HAP-1 (cell line): ENCODE measurements at places on chromosomes 12 and 14.
A peak's percentile ranks its signal among the peaks of the same experiment; 100 is the strongest.

- DNase-seq, result no peak
These were observed 112.2 kb downstream of the SLC16A7 start for GRCh38 chr12:59708064-59708463.

GRCh38 chr12:53939141-53940108 is 794 bp downstream of the HOXC13 start:
- DNase-seq, result peak; percentile 65

DNA sequence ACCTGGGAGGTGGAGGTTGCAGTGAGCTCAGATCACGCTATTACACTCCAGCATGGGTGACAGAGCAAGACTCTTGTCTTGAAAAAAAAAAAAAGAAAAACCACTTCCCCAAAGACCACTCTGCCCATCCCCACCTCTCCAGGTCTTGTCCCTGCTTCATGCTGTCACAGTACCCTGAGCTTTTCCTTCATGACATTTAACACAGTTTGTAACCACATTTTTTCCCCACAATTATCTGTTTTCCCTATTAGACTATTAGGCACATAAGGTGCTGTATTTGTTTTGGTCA is 6.9 kb downstream of the HECTD1 start:
- no peak for DNase-seq

GRCh38 chr12:54134850-54135249 is 53.9 kb downstream of the SMUG1 start:
- DNase-seq, result no peak

DNA sequence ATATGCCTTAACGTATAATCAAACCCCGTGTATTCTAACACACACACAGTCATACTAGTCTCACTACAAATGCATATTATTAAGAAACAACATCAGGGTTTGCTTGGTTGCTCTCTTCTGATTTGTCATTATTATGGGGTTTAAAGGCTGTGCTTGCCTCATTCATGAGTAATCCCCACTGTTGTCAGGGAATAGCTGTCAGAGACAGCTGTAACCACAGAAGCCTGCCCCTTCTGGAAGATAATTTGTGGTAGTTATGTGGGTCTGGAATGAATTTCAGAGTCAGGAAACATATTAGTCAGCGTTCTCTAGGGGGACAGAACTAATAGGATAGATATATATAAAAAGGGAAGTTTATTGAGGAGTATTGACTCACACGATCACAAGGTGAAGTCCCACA is 456.9 kb upstream of the TMEM132C start:
- no peak for DNase-seq

GRCh38 chr14:83312511-83312910 is 1778.9 kb upstream of the SEL1L start:
- no peak for DNase-seq

DNA sequence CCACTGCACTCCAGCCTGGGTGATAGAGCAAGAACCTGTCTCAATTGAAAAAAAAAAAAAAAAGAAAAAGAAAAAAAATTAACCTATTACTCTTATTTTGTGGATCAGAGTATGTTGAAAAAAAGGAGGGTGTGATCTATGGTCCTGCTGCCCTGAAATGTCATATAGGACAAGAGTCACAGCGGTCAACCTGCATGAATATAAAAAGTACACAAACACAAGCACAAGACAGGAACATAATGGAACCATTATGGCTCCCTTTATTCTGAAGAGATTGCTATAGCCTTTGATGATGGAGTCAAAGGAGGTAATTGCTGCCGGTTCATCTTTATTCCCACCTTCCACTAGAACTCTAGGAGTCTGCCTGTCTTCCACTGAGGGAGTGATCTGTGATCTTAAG is 96.9 kb downstream of the NTN4 start:
- no peak for DNase-seq

DNA sequence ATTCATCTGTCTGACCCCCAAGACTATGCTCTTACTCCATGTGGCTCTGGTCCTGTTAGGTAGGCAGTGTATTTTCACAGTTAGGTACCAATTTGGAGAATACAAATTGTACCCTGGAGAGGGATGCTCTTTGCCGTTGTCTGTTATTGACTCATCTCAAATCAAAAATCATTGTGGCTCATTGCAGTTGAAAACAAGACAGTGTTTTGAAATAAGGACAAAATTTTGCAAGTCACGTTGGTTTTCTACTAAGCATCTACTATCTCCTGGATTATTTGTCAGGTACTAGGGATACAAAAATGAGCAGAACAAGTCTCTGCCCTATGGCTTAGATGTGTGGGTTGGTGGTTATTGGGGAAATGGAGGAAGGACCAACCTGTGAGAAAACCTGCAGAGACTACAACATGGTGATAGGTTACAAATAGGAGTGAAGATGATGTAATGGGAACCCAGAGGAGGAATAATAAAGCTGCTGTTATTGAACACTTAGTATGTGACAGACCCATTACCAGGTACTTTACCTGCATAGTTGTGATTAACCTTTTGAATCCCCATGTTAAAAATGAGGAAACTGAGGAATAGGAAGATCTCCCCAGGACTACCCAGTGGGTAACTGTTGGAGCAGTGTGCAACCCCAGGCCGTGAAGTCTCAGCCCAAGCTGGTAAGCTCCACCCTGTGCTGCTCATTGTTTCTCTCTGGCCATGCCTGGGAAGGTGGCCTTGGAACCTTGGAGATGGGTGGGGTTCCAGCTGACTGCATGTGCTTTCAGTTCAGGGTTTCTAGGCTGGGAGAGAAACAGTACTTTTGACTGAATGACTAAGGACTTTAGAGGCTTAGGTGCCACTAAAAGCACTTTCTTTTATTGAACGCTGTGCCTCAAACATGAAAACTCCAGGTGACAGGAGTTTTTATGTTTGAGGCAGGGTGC is 72.9 kb upstream of the SRSF5 start:
- DNase-seq, result peak; percentile 49

DNA sequence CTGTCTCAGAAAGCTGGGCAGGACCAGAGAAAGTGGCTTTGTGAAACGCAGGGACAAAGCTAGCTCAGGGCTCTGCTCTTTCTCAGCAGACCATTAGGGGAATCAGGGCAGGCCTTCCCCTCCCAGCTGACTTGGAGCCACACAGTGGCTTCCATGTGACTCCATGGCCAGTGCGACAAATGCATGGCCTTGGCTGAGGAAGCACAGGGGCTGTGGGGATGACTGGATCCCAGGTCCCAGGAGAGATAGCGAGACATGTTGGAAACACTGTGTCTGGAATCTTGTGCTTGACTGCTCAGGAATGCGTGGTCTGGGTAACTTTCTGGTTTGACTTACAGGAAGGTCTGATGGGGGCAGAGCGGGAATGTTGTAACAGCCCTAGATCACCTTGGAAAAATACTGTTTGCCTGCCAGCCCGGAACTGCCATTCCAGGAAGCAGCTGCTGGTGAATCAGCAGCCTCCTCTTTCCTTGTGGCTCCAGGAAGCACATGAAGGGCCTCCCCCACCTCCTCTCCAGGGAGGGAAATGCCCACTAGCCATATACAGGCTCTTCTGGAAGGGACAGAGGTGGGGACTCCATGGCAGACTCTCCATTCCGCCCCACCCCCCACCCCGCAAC is 133.5 kb upstream of the HIF1A start:
- no peak for DNase-seq

DNA sequence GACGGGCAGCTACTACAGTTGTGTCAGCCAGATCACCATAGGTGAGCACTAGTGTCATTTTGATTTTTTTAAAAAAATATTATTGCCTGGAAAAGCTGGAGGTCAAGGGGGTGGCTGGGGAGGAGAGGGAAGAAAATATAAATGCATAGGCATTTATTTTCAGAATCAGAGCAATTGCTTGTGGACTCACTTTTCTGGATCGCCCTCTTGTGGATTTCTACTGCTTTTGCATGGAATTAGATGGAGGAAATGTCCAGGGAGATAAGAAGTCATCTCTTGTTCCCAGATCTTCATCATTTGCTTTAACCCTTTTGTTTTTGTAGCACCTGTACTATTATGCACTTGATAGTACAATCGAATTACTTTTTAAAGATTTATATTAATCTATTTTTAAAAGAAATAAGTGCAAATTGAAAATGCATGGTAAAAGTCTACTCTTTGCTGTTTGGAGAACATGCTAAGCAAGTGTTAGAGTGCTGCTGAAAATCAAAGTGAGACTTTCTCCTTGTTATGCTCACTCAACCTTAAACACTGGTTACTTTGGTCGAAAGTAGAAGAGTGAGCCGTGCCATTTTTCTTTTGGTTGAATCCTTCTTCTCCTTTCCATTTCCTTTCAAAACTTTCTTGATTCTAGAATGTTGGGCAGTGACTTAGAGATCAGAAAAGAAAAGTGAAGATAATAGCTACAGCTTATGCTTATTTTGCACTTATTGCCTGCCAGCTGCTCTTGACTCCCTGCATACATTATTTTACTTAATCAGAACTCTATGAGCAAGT is 60.6 kb upstream of the ANO4 start:
- peak; percentile 39 for DNase-seq

DNA sequence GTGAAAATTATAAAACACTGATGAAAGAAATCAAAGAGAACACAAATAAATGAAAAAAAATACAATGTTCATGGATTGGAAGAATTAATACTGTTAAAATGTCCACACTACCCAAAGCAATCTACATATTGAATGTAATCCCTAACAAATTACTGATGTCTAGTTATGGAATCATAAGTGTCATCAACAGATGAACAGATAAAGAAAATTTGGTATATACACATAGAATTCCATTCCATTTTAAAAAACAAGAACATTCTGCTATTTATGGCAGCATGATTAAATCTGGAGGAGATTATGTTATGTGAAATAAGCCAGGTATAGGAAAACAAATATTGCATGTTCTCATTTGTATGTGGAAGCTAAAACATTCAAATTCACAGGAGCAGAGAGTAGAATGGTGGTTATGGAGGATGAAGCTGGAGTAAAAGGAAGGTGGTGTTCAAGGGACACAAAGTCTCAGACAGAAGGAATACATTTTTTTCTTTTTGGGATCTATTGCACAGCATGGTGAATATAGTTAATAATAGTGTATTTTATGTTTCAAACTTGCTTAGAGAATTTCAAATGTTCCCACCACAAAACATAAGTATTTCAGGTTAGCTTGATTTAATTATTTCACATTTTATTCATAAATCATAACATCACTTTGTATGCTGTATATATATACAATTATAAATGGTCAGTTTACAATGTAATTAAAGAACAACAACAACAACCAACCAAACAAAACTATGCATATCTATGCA is 28.5 kb downstream of the A2M start:
- DNase-seq, result no peak

DNA sequence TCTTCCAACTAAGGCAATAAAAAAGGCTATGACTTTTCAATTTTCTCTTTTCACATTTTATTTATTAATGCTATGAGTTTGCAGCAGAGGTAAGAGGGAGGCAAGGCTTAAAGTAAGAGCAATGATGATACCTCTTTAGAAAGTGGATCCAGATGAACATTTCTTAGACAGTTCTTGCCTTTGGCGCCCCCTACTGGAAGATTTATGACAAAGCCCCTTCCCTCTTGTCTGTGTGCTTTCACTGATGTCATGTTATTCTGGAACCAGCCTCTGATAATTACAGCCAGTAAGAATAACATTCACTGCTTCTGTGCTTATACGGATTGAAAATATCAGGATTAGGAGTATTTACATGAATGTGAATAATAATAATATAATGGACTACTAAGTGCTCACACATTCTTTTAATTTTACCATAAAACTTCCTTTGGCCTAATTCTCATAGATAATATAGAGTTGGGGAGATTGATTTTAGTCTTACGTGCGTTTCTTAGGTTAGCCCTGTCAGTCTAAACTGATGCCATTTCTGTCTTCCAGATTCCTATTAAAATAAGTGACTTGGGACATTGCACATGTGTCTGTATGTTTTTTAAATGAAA is 1929.9 kb upstream of the SEL1L start:
- peak; percentile 75 for DNase-seq

- no peak for DNase-seq
These were observed 299.1 kb upstream of the AMIGO2 start for GRCh38 chr12:47378907-47379306.

- peak; percentile 97 for DNase-seq
These were observed 383 bp upstream of the GLI1 start for GRCh38 chr12:57459055-57459749.

DNA sequence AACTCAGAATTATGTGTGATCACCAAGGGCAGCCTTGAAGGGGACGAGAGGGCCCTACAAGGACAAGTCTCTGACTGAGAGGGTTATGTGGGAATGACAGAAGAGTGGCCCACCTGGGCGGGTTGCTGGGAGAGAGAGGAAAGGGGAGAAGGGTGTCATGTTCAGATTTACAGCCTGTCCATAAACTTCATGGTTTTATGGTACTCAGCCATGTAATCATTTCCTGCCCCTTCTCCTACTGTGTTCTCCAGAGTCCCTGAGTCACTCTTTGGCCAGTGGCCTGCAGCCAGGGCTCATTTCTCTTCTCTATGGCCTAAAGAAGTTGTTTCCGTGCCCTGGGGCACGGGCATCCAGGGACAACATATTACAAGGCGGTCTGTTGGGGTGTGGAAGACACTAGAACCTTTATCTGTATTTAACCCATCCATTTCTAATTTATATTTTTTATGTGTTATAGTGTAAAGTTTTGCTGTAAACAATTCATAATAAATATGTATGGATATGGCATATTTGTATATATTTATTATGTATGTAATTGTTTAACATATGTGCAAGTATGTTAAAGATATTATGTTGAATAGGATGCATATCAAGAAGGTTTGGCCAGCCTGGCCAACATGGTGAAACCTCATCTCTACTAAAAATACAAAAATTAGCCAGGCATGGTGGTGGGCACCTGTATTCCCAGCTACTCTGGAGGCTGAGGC is 26.9 kb downstream of the DDX47 start:
- DNase-seq, result no peak

DNA sequence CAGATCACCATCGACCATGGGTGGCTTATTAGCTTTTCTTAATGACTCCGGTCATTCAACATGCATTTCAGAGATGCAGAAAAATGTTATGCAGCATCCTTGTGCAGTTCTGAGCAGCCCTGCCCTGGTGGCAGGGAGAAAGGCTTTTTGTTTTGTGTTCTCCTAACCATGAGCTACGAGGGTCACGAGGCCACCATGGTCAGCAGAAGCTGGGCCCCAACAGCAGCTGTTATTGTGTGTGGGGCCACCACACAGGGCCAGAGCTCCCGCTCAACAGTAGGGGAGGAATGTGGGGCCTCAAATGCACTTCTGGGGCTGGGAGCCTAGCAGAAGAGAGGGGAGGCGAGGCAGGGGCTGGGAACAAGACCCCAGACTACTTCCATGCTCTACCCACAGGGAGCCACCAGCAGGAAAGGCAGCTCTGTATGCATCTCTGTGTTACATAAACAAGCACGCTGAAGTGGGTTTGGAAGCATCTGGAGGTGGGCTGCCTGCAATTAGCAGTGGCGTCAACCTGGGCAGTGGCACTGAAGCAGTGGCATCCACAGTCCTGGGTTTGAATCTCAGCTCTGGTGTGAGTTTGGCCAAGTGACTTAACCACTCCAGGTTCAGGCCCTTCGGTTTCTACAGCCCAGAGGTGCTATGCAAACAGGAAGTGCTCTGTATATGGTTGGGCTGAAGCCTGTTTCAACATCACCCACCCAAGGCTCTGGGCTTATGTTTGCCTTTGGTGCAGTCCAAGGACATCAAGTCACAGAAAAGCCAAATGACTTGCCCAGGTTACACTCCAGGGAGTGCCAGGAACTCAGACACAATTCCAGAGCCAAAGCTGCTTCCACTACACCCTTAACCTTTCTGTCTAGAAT is 16.3 kb downstream of the GLTP start:
- no peak for DNase-seq
